ENCODE measurements at places on chromosomes 6 and 20.

DNA sequence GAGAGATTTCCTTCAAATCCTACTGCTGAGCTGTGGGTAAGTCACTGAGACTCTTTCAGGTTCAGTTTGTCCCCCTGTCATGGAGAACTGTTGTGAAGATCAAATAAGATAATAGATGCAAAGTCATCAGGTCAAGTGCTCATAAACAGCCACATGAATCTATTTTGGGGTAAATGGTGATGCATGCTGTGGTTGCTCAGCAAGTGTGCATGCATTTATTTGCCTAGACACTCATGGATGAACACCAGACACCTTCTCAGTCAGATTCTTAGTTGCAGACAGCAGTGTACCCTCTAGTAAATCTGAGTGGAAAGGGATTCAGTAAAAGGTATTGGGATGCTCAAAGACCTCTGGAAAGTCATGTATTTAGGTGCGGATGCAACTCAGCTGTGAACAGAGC is 168.0 kb upstream of the FOXA2 start:
- DNase-seq, result no peak

DNA sequence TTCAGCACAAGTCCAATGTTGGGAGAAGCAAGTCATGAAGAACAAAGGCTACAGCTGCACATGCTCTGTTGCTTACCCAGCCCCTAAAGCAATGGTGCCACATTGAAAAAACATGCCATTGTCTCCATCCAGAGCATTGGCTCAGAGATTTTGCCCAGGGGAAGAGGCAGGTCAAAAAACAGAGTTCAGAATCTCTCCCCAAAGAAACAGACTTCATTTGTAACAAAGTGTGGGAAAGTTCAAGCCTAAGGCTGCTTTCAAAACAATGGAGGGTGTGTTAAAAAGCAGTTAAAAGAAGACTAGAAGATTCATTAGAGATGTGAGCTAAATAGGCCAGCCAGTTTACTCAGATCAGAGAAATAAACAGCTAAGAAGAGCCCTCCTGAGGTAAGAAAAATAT is 63.6 kb downstream of the DZANK1 start:
- no peak for DNase-seq

GRCh38 chr6:169370054-169370453 is 116.4 kb upstream of the THBS2 start:
- DNase-seq, result no peak

DNA sequence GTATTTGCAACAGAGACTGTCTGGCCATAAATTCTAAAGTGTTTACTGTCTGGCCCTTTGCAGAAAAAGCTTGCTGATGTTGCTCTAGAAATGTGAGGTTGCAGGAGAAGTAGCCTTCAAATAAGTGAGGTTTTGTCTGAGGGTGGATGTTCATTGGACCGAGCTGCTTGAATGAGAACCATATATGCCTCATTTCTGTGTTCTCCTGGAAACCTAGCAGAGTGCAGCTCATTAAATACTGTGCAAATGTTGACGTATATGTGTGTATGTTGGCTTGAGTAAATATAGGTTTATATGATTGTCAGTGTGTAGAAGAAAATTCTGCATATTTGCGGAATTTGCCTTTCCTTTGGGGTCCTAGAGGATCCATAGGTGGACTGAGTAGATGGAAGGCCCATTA is 39.0 kb downstream of the CHMP4B start:
- DNase-seq, result no peak

- no peak for DNase-seq
Measured at GRCh38 chr20:58760856-58761255, 68.3 kb downstream of the NPEPL1 start.

All from GM12891 (cell line).